ENCODE measurements at places on chromosomes 5 and 9.
A peak's percentile ranks its signal among the peaks of the same experiment; 100 is the strongest.

- no peaks in the 10 kb centered on the region for H3K4me1 ChIP-seq
- H3K27ac ChIP-seq, result no peak overlapping the region
- no peak overlapping the region for H3K4me3 ChIP-seq
- no peaks in the 10 kb centered on the region for H3K27me3 ChIP-seq
These were observed 44.0 kb upstream of the SVEP1 start for GRCh38 chr9:110623462-110624025.

GRCh38 chr5:119309326-119309725, 46.5 kb upstream of the TNFAIP8 start:
- H3K36me3 ChIP-seq, result no peaks in the 10 kb centered on the region
- DNase-seq, result no peak
- H3K27me3 ChIP-seq, result no peaks in the 10 kb centered on the region
- H3K27ac ChIP-seq, result no peak overlapping the region
- peaks cover 15% of the 10 kb centered on the region for H3K4me1 ChIP-seq

DNA sequence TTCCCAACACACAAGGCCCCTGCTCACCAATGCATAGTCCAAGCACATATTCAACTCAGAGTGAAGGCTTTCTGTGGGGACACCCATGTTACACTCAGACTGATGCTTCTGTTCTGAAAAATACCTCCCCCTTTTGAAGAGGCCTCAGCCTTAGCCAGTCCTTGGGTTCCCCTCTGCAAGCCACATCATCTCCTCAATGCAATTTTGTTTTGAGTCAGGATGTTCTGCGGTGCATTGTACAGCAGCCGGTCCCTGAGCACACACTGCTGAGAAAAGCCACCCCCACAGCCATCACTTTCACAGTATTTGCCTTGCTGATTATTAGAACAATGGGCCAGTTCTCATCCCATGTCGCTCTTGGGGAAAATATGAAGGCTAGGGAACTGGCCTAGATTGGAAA, 241.2 kb downstream of the FAM114A2 start:
- H3K4me1 ChIP-seq, result no peaks in the 10 kb centered on the region
- no peaks in the 10 kb centered on the region for H3K36me3 ChIP-seq
- no peaks in the 10 kb centered on the region for H3K27me3 ChIP-seq
- no peak for DNase-seq

DNA sequence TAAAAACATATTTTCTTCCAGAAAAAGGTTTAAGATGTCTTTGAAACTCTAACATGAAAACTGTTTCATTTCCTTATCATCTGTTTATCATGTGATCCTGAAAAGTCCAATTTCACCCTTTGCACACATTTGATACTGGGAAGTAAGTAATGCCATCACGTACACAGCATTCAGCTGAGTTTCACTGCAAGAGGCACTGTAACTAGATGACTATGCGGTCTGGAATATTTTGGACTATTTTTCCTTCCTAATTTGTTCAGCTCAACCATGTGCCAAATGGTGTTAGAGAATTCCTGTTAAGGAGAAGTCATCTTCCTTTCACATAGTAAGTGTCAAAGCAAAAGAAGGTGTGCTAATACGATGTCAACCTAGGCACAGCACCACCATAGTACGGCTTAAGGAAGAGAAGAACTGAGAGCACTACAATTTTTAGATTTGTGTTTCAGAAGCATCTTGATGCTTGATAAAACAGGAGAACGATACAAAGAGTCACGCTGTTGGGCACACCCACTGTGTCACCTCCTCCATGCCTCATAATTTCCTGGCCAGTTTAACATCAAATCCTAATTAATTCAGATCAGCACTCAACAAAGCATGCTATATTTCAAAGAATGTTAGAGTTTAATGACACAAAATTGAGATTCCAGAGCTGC, 77.5 kb downstream of the GNAQ start:
- H3K27ac ChIP-seq, result no peak overlapping the region
- no peak overlapping the region for H3K4me3 ChIP-seq
- no peaks in the 10 kb centered on the region for H3K27me3 ChIP-seq
- H3K36me3 ChIP-seq, result no peaks in the 10 kb centered on the region

DNA sequence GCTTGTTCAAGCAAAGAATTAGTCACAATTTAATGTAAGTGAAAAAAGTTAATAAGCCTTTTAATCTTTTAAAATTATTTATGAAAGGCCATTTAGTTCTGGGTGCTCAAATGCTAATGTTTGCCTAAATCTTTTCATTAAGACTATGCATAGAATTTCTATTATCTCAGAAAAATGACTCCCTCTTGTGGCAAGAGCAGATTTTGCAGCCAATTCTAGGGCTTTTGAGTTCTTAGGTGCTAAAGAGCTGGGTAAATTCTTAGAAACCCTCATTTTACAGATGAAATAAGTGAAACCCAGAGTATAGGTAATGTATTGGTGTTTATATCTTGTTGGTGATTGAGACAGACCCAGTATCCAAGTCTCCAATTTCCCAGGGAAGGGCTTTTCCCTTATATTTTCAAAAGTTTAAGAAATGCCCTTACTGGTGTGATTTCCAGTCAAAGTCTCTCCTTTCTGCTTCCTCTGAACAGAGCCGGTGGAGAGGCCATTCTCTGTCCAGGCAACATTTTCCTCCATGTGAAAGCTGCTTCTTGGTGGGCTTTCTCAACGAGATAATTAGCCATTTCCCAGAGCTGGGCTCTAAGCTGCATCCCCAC, 24.1 kb upstream of the PCSK5 start:
- no peaks in the 10 kb centered on the region for H3K27me3 ChIP-seq
- H3K27ac ChIP-seq, result no peak overlapping the region

DNA sequence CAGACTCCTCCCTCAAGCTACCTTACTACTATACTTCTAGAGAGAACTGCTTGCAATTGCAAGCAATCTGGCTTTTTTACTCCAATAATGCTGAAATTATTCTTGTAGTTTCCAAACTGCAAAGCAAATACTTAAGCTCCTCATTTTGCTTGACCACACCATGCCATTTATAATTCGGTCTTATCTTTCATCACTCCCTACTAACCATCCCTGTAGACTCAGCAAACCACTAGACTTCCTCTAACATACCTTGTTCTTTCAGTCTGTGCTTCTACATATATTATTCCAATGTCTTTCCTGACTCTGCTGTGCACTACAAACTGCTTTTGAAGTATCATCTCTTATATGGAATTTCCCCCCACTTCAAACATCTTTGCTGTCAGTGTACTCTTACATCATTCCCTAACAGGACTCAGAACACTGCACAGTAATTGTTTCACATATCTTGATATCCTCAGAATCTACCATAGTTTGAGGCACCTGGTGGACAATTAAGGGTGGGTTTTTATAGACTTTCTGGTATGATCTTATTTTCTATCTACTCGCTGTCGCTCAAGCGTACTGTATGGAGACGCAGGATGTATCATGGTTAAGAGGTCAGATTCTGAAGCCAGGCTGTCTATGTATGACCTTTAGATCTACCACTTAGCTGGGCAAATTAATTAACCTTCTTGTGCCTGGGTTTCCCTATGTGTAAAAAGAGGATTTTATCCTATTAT, 2.8 kb downstream of the IL6ST start:
- H3K4me1 ChIP-seq, result peaks cover 54% of the 10 kb centered on the region
- H3K27me3 ChIP-seq, result no peaks in the 10 kb centered on the region
- no peaks in the 10 kb centered on the region for H3K36me3 ChIP-seq
- H3K4me3 ChIP-seq, result no peak overlapping the region
- no peak for DNase-seq

DNA sequence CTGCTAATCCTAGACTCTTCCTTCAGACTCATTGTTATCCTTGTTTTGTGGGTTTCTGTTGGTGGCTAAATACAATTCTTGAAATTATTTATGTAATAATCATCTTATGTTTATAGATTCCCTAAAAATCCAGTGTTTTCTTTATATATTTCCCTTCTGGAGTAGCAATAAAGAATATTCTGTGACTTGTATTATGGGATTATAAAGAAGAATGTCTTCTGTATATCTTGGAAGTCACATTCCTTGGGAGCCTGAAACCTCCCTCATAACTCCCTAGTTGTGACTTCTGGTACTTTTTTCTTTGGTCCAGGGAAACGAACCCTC, 356.1 kb downstream of the TMEM167A start:
- no peak for DNase-seq
- no peaks in the 10 kb centered on the region for H3K36me3 ChIP-seq
- H3K27me3 ChIP-seq, result no peaks in the 10 kb centered on the region
- no peaks in the 10 kb centered on the region for H3K4me1 ChIP-seq

- H3K4me1 ChIP-seq, result peaks cover 22% of the 10 kb centered on the region
- peak; percentile 82 for DNase-seq
- no peaks in the 10 kb centered on the region for H3K36me3 ChIP-seq
- H3K27me3 ChIP-seq, result no peaks in the 10 kb centered on the region
These were observed 25.3 kb downstream of the ZDHHC11B start for GRCh38 chr5:759111-759751.

DNA sequence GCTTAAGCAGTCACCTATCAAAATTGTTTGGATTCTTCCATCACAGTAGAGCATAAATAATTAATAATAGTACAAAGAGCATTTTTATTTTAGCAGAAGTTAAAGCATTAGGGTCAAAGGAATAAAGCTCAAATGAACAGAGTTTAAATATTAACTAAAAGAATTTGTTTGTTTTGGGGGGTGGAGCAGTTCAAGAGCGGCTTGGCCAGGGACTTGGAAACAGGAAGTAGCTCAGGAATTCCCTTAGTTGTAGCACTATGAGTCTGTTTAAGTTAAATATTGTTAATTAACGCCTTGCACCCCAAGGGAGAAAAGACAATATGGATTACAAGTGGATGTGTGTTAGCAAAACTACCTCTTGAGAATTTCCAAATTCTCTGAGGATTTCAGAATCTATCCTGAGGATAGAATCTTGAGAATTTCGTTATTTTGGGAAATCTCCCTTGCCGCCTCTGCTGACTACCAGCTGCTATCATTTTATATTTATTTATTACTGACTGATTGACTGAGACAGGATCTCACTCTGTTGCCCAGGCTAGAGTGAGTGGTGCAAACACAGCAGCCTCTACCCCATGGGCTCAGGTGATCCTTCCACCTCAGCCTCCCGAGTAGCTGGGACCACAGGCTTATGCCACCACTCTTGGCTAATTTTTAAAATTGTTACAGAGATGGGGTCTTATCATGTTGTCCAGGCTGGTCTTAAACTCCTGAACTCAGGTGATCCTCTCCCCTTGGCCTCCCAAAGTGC, 96.7 kb upstream of the CHD1 start:
- no peak overlapping the region for H3K4me3 ChIP-seq
- H3K36me3 ChIP-seq, result no peaks in the 10 kb centered on the region
- peak overlapping the region; percentile 66 for H3K27ac ChIP-seq
- peak; percentile 73 for DNase-seq
- no peaks in the 10 kb centered on the region for H3K27me3 ChIP-seq

DNA sequence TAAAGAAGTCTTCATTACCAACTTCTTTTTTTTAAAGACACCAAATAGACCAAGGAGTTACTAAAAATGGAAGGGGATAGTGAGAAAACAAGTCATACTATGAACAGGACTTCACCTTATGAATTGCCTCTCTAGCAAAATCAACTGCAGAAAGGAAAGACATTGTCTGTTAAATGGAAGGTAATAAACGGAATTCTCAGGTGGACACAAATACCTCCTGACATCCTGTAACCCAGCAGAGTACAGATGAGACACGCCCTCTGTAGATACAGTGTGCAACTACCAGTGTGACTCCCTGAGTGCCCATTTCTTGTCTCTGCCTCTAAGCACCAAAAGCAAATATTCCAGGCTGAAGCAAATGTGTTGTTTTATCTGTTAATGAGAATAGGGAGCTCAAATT, 12.2 kb upstream of the PLPP1 start:
- peaks cover 5% of the 10 kb centered on the region for H3K4me1 ChIP-seq
- no peaks in the 10 kb centered on the region for H3K36me3 ChIP-seq
- H3K27ac ChIP-seq, result no peak overlapping the region

- H3K36me3 ChIP-seq, result no peaks in the 10 kb centered on the region
- H3K27ac ChIP-seq, result no peak overlapping the region
- no peak overlapping the region for H3K4me3 ChIP-seq
- DNase-seq, result no peak
- no peaks in the 10 kb centered on the region for H3K27me3 ChIP-seq
These were observed 1.1 kb downstream of the SLC27A6 start for GRCh38 chr5:128966375-128966774.

GRCh38 chr9:35432076-35432475, 57.8 kb upstream of the RUSC2 start:
- H3K4me1 ChIP-seq, result no peaks in the 10 kb centered on the region
- DNase-seq, result no peak
- no peak overlapping the region for H3K27ac ChIP-seq
- no peaks in the 10 kb centered on the region for H3K36me3 ChIP-seq
- no peaks in the 10 kb centered on the region for H3K27me3 ChIP-seq

GRCh38 chr5:74517700-74518099, 122.8 kb downstream of the ENC1 start:
- DNase-seq, result no peak
- no peaks in the 10 kb centered on the region for H3K36me3 ChIP-seq

DNA sequence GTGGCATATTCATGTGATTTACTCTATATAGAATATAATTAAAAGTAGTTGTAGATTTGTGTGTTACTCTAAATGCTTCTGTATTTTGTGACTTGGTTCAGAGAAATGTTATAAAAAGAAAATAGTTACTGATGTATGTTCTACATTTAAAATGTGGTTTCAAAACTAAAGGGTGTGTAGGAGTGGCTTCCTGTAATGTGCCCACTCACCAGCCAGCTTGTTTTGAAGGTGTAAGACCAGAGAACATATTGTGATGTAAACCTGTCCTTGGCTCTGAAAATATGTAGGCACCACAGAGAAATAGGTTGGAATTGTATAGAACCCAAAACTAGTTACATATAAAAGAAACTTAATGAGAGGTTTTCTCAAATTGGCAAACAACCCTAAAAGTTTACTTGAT, 51.2 kb upstream of the ARRDC3 start:
- H3K27me3 ChIP-seq, result no peaks in the 10 kb centered on the region
- H3K36me3 ChIP-seq, result no peaks in the 10 kb centered on the region
- H3K4me3 ChIP-seq, result no peak overlapping the region
- no peaks in the 10 kb centered on the region for H3K4me1 ChIP-seq
- DNase-seq, result no peak
- H3K27ac ChIP-seq, result no peak overlapping the region

DNA sequence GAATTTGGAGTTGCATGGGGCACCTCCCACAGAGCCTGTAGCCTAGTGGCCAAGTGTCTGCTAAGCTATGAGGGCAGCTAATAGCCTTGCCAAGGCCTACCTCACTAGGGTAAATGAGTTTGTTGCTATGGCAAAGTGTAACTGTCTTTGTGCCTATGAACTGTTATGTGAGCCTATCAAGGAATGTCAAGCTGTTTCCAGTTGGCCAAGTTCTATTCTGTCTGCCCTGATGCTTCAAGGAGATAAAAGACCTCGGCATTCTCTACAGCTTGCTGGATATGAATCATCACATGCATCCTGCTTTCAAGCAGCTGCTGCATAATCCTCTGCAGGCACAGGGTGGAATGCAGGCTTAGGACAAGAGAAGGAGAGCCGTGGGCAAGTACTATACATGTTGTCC, 69.8 kb upstream of the CCDC112 start:
- H3K4me3 ChIP-seq, result no peak overlapping the region
- no peaks in the 10 kb centered on the region for H3K27me3 ChIP-seq
- no peaks in the 10 kb centered on the region for H3K4me1 ChIP-seq
- DNase-seq, result no peak
- H3K27ac ChIP-seq, result no peak overlapping the region
- no peaks in the 10 kb centered on the region for H3K36me3 ChIP-seq

DNA sequence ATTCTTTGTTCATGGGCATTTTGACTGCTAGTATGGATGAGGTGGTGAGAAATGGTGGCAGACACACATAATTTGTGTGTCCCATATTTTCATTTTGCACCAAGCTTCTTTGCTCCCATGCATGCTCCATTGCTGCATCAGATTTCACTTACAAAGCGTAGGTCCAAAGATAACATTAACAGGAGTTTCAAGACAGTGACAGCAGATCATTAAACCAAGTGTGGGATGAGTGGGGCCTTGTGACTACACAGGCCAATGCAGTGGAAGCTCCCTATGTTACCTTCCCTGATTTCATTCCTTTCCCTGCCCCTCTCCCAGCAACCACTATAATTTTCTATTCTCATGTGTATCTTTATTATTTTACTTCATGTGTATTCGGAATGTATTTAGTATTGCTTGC, 142.0 kb downstream of the AOPEP start:
- DNase-seq, result no peak
- no peaks in the 10 kb centered on the region for H3K27me3 ChIP-seq

Measured in body of pancreas (tissue), 4 donors.